ENCODE measurements at places on chromosomes 2 and 18.

DNA sequence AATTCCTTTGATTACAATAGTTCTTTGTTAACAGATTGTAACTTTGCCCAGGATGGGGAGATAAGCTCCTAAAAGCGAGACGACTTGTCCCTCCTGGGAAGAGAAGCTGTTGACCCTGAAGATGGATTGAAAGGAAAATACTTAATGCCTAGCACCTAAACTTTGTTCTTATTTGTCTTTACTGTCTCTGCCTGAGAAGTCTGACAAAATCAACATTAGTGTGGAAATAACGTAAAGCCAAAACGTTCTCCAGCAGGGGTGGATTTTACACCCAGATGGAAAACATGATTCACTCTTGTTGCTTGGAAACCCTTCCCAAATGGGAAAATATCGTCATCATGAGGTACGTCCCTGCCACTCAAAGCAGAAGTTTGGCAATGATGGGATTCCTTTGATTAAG is 450.1 kb downstream of the SLC4A3 start:
- no peak for DNase-seq

DNA sequence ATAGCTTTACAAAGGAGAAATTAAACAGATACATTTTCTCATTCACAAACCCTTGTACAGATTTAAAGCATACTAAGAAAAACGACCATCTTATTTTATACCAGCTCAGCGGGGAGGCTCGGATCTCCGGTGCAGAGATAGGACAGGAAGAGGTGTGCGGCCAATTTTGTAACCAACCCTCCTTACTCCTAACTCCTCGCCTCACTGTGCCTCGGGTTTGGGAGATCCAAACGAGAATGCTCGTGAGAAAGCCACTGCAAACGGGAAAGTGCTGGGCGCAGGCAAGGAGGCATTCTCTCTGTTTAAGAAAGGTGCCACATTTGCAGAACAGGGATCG is 1.2 kb downstream of the KDSR start:
- DNase-seq: peak; percentile 49

GRCh38 chr2:11029136-11029535 is 117.4 kb downstream of the KCNF1 start:
- DNase-seq: no peak

DNA sequence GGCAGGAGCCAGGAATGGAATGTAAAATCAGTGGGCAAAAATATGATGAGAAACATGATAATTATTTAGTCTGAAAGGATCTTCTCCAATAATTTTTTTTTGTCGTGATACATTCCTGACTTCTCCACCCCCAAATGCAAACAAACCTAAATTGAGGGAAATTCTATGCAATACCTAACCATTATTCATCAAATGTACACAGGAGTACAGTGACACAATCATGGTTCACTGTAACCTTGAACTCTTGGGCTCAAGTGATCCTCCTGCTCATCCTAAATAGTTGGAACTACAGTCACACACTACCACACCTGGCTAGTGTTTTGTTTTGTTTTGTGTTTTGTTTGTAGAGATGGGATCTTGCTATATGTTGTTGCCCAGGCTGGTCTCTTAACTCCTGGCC is 46.5 kb downstream of the RAB10 start:
- DNase-seq: no peak

- DNase-seq: peak; percentile 20
Observed at GRCh38 chr2:215454519-215455246, 18.8 kb upstream of the FN1 start.

DNA sequence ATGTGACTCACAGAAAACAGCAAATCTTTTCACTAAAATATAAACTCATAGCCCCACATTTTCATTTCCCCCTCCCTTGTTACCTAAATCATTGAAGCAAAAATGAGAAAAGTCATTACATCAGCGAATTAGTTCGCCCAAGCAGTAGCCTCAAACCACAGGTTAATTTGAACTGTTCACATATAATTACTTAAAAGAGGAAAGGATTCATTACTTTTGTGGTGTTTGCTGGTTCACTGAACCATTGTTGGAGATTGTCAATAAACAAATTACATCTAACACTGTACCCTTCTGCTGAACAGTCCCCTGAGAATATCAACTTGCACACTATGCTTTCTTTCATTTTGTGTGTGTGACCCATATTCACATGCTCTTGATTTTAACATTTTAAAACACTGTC is 238.7 kb downstream of the ERBB4 start:
- DNase-seq: no peak

GRCh38 chr2:118223992-118224894 is 136.0 kb downstream of the INSIG2 start:
- DNase-seq: no peak

DNA sequence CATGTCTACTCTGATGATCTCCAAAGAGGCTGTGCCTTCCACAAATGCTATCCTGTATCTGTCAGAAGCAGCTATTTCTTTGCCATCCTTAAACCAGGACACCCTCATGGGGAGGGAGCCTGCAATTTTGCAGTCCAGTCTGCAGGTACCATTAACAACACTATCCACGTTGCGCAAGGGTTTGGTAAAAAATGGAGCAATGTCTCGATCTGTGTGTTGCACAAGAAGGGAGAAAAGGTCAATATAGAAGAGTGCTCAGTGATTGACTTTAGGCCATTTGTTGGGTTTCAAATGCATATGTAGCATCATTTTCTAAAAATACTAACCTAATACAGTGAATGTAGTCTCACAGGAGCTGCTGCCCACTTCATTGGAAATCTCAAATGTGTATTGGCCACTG is 74.3 kb downstream of the TTN start:
- no peak for DNase-seq

DNA sequence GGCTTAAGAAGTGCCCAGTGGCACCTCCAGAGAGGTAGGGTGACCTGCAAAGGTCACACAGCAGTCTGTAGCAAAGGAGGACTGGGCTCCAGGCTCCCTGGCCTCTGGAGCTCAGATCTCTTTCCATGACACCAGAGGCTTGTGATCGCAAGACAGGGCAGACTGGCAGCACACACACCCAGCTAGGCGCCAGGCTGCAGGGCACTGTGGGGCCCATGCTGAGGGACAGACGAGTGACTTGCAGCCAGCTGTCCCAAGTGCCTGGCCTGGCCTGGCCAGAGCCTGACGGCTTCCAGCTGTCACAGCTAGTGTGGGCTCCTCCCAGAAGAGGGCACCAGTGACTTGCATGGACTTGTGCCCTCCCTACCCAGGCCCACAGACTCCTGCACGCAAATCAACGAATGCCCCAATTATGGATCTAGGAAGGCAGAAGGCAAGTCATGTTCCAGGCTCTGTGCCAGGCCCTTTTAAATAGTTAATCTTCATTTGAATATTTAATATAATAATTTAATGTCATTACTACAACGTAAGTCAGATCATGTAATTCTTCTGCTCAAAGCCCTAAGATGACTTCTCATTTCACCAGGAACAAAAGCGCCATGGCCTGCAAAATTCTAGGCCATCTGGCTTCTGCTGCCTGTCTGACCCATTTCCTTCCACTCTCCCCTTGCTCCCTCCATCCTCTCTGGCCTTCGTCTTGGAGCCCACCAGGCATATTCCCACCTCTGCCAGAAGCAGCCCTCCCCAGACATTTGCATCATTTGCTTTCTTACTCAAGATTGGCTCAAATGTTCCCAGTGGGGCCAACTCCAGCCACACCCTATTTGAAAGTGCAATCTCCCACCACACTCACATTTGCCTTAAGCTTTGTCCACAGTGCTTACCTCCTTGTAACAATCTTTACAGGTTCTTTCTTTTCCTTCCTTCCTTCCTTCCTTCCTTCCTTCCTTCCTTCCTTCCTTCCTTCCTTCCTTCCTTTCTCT is 3.7 kb upstream of the SPEG start:
- peak; percentile 26 for DNase-seq

GRCh38 chr2:229666811-229667210 is 47.5 kb downstream of the DNER start:
- DNase-seq: no peak

DNA sequence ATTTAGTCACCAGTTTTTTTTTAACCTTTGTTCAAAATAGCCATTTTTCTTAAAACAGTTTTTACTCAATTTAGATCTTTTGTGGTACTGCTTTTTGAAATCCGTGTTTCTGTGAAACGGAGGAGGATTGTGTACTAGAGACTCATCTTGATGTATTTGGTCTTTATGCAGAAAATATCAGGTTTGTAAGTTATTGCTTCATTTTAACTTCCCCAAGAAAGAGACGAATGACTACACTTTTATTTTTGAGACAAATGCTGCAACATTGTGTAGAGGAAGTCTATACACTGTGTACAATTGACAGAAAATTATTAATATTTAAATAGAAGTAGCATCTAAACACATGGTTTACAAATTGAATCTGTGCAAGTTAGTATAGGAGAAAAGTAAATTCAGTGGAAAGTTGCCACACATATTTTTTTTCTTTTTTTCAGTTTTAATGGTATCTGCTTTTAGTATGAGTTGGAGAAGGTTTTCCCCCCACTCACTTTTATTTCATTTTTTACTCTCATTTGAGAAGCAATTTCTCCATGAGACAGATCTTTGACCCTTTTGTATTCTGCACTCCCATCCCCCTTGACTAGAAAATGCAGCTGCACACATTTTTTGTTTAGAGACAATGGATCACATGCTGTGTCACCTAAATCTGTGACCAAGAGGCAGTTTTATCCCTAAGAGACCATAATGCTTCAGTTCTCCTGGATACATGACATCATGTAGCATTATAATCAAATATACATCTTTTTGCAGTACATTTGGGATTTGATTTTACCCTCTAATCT is 200.8 kb upstream of the STON1 start:
- peak; percentile 91 for DNase-seq

DNA sequence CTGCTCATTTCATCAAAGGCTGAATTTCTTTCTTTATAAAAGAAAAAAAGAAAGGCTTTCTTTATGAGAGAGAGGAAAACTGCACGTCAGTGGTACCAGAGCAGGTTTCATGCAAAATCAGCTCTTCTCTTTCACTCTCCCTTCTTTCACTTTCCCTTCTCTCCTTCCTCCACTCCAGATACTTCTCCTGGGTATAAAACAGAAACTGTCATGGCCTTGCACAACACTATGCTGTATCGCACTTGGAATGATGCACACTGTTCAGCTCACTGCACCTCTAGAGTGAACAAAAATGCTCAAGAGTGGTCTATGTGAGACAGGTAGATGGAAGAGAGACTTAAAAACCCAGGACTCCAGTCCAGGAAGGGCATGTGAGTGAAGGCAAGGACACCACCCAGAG is 73.8 kb downstream of the KLF7 start:
- DNase-seq: no peak

GRCh38 chr2:216366777-216367471 is 5.4 kb downstream of the MARCHF4 start:
- no peak for DNase-seq

- no peak for DNase-seq
Observed at GRCh38 chr18:7197854-7198253, 33.0 kb upstream of the LRRC30 start.

- no peak for DNase-seq
Observed at GRCh38 chr2:134713176-134713575, 5.6 kb downstream of the TMEM163 start.

- no peak for DNase-seq
Observed at GRCh38 chr2:173223871-173224270, 130.8 kb upstream of the CDCA7 start.

GRCh38 chr2:150091846-150092245 is 395.6 kb downstream of the RND3 start:
- DNase-seq: no peak

GRCh38 chr18:1708006-1708405 is 803.3 kb downstream of the ADCYAP1 start:
- DNase-seq: no peak

- no peak for DNase-seq
Observed at GRCh38 chr2:177641331-177641730, 248.8 kb downstream of the AGPS start.

- no peak for DNase-seq
Observed at GRCh38 chr2:112644155-112644932, 1.4 kb upstream of the SLC20A1 start.

- no peak for DNase-seq
Observed at GRCh38 chr2:43119303-43119702, 107.1 kb downstream of the ZFP36L2 start.

- peak; percentile 59 for DNase-seq
Observed at GRCh38 chr2:2850859-2851258, 519.8 kb upstream of the MYT1L start.

DNA sequence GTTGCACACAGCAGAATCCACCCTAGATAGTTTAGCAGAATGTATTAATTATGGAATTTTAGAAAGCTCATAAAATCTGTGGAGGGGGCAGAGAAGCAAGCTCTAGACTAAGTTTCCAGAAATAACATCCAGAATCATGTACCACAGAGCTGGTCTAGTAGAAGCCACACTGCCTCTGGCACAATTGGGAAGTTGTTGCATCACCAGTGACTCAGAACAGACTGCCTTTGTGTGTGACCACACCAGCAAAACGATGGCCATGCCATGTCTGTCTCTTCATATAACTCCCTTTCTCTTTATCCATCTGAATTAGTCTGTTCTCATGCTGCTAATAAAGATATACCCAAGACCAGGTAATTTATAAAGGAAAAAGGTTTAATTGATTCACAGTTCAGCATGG is 158.9 kb downstream of the CCDC148 start:
- DNase-seq: no peak

- peak; percentile 10 for DNase-seq
Observed at GRCh38 chr2:41963661-41964525, 83.9 kb upstream of the PKDCC start.

DNA sequence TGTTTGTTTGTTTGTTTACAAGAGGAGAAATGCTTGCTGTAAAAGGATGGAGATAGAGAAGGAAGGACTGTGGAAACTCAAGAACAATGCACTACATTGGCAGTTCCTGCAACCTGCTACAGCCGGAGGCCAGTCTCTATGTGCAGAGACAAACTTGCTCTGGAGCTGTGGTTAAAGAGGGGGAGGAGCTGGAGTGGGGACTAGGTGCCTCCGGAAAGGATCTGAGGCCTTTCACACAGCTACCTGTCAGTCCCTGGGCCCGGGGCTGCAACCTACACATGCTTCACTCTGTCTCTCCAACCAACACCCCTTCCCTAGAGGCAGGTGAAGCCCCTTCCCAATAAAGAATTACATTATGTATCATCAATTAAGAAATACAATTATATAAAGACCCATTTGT is 1234.0 kb upstream of the ZEB2 start:
- DNase-seq: no peak

DNA sequence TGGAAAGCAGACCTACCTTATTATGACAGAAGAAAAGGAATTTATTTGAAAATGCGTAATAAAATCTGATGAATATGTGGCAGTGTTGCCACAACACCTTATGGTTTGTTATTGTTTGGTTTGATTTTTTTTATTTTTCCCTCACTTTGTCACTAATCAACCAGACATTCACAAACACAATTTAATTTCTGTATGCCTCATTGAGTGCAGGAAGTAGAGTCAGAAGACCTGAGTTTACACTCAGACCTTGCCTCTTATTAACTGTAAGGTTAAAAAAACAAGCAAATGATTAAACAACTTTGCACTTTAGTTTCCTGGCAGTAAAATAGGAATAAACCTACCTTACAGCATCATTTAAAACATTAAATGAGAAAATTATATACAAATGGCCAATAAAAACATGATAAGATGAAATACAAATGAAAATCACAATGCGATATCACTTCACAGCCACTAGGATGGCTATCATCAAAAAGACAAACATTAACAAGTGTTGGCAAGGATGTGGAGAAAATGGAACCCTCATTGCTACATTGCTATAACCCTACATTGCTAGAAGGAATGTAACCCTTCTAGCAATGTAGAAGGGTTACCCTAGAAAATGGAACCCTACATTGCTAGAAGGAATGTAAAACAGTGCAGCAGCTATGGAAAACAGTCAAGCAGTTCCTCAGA is 3.3 kb downstream of the SESTD1 start:
- DNase-seq: no peak

- DNase-seq: peak; percentile 60
Observed at GRCh38 chr18:10011061-10011460, 97.2 kb downstream of the VAPA start.

- no peak for DNase-seq
Observed at GRCh38 chr2:100945930-100946607, 56.0 kb upstream of the RPL31 start.
